ENCODE measurements at places on chromosomes 3 and 15.

- no peak for DNase-seq
Observed at GRCh38 chr15:92394309-92395097, 822 bp downstream of the ST8SIA2 start.

- DNase-seq, result no peak
Observed at GRCh38 chr3:168088106-168088720, 7.5 kb downstream of the GOLIM4 start.

- no peak for DNase-seq
Observed at GRCh38 chr3:30858894-30859389, 35.5 kb downstream of the GADL1 start.

DNA sequence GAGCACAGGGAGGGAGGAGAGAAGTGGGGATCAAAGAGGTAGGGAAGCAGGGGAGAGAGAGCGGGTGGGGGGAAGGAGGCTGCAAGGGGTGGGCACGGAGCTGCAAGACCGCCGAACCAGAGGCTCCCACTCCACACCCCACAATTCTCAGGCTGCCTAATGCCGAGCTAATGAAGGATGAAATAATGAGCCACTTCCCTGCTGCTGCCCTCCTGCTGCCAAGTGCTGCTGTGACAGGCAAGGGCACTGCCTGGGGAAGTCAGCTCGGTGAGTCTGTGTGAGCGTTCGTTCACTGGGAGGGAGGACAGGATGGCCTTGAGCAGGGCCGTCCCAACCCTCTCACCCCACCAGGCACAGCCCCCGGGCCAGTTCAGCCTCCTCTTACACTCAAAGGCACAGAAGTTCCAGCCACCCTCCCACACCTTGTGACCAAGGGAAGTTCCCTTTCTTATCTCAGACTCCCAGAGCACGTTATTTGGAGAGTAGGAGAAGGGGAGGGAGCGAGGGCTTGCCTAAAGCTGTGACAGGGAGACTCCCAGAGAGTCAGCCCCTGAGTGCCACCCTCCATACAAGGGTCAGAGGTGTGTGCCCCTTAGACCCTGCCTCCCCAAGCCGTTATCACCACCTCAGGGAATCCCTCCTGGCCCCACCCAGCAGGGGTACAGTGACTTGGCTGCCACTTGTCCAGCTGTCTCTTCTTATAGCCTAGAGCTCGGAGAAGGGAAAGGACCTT lies 12.4 kb downstream of the GLYCTK start:
- DNase-seq, result peak; percentile 67

DNA sequence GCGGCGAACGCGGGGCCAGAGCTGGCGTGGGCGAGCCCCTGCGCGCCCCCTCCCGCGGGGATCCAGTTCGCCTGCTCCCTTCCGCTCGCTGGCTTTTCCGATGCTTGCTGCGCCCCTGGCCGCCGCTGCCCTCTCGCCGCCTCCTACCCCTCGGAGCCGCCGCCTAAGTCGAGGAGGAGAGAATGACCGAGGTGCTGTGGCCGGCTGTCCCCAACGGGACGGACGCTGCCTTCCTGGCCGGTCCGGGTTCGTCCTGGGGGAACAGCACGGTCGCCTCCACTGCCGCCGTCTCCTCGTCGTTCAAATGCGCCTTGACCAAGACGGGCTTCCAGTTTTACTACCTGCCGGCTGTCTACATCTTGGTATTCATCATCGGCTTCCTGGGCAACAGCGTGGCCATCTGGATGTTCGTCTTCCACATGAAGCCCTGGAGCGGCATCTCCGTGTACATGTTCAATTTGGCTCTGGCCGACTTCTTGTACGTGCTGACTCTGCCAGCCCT lies 721 bp downstream of the P2RY1 start:
- DNase-seq, result peak; percentile 12

GRCh38 chr15:89671687-89672086 lies 7.5 kb downstream of the PLIN1 start:
- no peak for DNase-seq

DNA sequence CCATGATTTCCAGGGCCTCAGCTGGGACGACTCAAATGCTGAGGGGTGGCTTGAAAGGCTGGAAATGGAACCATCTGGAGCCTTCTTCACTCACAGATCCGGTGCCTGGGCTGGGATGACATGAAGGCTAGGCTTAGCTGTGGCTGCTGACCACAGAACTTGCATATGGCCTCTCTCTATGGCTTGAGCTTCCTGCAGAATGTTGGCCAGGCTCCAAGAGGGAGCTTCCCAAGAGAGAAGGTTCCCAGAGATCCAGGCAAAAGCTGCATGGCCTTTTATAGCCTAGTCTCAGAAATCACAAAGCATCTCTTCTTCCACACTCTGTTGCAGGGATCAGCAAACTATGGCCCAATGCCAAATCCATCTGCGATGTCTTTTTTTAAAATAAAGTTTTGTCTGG lies 44.8 kb downstream of the GATM start:
- DNase-seq, result peak; percentile 14

DNA sequence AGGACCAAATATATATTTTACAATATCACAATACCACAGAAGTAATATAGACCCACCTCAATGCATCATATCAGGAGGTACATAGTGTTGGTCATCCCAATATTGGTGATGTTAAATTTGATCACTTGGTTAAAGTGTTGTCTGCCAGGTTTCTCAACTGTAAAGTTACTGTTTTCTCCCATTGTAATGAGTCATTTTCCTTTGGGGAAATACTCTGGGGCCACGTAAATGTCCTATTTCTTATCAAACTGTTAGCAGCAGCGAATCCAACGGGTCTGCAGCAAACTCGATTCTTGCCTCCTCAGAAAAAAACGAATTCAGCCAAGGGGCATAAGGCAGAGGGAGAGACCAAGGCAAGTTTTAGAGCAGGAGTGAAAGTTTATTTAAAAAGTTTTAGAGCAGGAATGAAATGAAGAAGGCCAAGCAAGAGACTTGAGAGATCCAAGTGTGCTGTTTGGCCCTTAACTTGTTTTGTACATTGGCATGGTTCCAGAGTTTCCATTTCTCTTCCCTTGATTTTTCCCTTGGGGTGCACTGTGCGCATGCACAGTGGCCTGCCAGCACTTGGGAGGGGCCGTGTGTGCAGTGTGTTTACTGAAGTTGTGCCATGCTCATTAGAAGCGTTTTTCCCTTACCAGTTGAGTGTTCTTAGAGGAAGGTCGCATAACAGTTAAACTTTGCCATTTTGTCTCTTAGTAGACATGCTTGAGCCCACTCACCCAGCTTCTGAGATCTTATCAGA lies 512.5 kb downstream of the AGBL1 start:
- DNase-seq, result no peak

- DNase-seq, result no peak
Observed at GRCh38 chr15:59998305-59998949, 5.7 kb upstream of the FOXB1 start.

DNA sequence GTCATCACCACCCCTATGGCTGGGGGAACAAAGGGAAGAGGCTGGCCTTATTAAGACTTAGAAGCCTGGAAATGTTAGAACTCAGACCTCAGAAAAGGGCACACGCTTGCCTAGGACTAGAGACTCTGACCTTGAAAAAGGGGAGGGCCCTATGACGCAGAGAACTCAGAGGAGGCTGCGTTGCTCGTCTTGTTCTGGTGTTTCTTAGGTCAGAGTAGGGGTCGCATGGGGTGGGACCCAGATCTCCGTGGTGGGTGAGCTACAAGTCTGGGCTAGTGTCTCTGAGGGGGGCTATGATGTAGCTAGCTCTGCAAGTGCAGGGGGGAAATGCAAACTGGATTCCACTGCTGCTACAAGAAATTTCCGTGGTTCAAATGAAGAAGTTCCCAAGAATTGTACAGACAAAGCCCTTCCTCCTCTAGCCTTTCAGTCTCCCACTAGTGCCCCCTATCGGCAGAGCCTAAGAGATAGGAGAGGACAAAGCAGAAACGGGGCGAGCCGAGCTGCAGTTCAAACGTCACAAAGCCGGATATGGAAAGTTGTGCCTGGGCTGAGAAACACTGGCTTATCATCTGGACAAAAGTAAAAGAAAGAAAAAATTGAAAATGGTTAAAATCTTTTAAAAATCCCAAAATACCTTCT lies 392.9 kb upstream of the ROBO2 start:
- no peak for DNase-seq

DNA sequence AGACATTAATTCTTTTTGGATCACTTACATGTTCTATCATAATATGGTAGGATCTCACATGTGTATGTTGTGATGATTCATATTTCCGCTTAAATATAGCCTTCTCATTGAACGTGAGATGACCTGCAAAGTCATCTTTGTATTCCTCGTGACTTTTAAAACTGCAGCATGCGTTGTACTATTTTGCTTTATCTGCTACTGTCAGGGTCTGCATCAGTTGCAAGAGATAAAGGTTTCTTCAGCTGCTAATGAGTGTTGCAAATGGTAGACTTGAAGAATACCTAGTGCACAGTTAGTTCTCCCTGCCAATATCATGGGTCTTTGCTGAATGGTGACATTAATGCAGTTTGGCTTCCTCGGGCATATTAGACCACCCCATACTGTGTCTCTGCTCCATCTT lies 31.8 kb downstream of the REC114 start:
- DNase-seq, result no peak

GRCh38 chr3:196499061-196499460 lies 4.5 kb downstream of the RNF168 start:
- DNase-seq, result no peak

DNA sequence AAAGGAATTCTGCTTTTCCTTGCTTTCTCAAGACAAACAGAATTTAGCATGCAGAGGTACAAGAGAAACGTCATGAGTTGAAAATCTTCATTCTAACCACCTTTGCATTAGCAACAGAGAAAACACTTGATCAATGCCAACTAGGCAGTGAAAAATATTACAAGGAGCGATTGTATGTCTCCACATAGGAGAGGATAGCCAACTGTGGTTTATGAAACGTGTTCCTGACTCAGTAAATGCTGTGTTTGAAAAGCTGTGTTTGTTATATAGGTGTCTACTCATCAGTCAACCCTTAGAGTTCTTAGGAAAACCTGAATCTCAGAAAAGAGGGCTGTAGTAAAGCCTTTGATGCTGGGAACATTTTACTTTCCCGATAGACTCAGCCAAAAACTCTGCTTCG lies 102.4 kb downstream of the FRMD4B start:
- DNase-seq, result no peak

DNA sequence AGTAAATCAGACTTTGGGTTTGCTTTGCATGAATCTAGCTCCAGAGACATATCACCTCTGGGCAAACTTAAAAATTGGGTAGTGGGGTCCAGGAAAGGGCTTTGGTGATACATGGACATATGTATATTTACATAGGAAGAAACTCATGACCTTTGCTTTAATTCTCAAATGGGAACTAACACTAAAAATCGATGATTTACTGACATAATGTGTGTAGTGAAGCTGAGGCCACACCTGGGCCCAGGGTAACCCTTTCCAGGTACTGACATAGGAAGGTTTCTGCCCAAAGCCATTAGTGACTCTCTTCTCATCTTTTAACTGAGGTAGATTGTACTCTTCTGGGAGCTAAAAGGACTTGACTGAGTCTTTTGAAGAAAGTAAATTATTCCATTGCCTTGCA lies 411.2 kb upstream of the TBL1XR1 start:
- DNase-seq, result no peak

DNA sequence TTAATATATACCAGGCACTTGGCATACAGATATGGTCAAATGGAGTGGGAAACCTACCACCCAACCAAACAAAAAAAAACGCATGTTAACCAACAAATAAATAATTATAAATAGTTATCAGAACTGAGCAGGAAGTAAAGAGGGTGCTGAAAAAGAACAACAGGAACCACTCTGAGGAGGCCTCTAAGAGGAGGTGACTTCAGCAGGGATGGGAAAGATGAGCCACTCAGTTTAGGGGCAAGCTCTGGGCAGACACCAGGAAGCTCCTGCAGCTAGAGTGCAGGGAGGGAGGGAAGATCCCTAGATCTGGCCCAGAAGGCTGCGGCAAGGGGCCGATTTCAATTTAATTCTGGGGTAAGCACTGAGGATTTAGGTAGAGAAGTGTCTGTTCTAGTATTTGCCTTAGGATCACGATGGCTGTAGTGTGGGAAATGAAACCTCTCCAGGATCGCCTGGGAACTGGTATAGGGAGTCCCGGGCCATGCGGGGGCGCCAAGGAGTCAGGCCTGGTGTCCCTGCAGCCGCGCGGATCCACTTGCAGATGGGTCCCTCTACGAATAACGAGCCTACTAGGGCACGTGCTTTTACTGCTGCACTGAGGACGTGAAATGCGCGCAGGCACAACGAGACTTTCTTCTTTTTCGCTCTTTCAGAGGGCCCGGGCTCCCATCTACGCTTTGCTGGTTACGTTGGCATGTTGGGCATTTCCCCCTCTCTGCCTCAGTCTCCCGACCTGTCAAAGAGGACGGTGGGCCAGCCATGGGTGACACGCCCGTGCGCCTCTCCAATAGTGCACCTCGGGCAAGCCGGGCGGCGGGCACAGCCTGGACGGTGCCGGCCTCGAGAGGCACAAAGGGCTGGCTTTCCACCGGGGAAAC lies 1.5 kb upstream of the LIMD1 start:
- DNase-seq, result peak; percentile 93

- no peak for DNase-seq
Observed at GRCh38 chr3:99947356-99947755, 129.7 kb downstream of the CMSS1 start.

Measured in hepatic stellate cell (primary cell).